Myometrial cell (primary cell): ENCODE measurements at places on chromosomes 4 and X. TPM values are rescaled to one million over a fixed set of nuclear protein-coding genes. Genes with fewer than 3 reads are reported as not detected.

Gene AFM
- not detected in 2 replicates for total RNA-seq

Gene MEPE
- total RNA-seq: not detected in 2 replicates

Gene MTMR8
- not detected in 2 replicates for total RNA-seq

Gene ADAMTS3
- 2.1 and 2.3 TPM in 2 replicates for total RNA-seq

Gene SOX3
- total RNA-seq: not detected in 2 replicates
